ENCODE measurements at places on chromosomes 12 and 14.

DNA sequence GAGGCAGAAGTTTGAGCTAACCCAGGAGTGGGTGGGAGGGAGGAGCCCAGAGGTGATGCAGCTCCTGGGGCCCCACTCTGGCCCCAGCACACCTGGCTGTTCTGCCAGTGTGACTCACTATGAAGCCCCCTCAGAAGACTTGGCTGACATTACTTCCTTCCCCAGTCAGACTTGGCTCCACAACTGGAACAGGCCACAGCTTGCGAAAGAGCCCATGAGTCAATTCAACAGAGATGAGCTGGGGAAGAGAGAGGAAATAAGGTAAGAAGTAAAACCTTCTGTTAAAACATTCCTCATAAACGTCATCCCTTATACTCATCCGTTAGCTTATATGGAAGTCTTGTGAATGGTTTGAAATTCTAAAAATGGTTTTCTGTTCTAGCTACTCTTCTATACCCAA is 245.9 kb downstream of the ADAMTS20 start:
- DNase-seq = no peak

DNA sequence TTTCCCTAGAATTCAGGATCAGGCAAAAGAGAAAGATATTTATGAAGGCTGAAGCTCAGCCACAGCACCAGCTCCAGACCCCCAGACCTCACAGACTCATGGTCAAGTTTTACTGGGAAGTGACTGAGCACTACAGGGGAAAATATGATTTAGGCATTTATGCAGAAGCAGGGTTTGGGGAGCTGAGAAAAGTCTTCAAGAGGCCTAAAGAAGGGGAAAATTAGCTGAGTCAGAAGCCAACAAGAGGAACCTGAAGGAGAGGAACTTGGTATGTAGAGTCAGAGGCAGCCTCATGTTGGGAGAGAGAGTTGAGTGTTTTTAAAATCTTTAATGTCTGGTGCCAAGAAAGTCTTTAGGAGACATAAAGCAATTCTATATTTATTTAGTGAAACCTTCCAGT is 63.0 kb downstream of the FOS start:
- no peak for DNase-seq

- no peak for DNase-seq
Observed at GRCh38 chr14:28758253-28758884, 8.2 kb upstream of the FOXG1 start.

- no peak for DNase-seq
Observed at GRCh38 chr14:89493877-89494634, 77.0 kb upstream of the FOXN3 start.

- DNase-seq = no peak
Observed at GRCh38 chr14:89219051-89219450, 198.0 kb downstream of the FOXN3 start.

DNA sequence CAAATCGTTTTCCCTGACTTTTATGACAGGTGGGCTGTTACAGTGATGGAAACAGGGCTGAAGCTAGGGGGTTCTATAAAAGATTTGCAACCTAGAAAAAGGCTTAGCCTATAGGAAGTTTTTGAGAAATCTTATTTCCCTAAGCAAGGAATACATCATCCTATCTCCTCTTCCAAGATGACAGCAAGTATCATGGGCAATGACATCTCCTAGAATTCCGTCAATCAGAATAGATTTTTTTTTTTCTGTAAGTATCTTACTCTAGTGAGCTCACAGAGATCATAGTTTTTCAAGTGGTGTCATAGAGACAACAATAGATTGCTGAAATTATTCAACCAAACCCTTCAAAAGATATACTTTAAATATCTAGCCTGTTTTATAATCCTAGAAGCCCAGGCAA is 108.8 kb downstream of the MYF5 start:
- no peak for DNase-seq

GRCh38 chr12:47557386-47557785 is 148.4 kb downstream of the RPAP3 start:
- no peak for DNase-seq

DNA sequence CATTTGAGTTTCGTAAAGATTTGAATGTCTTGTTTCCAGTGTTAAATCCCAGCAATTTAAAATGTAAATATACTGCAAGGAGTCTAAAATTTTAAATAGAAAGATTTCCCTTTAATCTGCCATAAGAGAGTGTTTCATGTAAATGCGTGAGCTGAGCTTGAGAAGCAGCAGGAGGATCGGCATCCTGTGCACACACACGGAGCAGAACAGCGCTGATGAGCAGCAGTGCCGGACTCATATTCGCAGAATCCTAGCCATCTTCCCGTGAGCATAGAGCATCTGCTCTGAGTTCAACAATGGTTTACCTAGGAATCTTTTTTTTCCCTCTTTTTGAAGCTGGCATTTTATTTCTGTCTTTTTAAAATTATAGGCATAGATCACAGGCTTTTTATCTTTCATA is 29.8 kb upstream of the AMN start:
- DNase-seq = no peak

DNA sequence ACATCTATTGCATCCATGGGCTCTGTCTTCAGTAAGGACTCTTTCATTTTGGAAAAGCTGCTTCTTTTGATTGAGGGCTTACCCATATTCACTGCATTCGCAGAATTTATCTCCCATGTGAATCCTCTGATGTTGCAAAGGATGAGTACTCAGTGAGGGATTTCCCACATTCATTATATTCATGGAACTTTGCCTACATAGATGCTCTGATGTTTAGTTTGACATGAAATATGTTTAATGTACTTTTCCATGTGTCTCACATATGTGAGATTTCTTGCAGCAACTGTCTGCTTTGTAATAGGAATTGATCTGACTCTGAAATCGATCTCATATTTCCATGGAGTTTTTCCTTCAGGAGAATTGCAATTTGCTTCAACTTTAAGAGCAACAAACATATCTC is 1699.6 kb upstream of the FLRT2 start:
- DNase-seq = no peak
